ENCODE measurements at places on chromosomes 1 and 21. TPM values are rescaled to one million over a fixed set of nuclear protein-coding genes. Genes with fewer than 3 reads are reported as not detected.

DNA sequence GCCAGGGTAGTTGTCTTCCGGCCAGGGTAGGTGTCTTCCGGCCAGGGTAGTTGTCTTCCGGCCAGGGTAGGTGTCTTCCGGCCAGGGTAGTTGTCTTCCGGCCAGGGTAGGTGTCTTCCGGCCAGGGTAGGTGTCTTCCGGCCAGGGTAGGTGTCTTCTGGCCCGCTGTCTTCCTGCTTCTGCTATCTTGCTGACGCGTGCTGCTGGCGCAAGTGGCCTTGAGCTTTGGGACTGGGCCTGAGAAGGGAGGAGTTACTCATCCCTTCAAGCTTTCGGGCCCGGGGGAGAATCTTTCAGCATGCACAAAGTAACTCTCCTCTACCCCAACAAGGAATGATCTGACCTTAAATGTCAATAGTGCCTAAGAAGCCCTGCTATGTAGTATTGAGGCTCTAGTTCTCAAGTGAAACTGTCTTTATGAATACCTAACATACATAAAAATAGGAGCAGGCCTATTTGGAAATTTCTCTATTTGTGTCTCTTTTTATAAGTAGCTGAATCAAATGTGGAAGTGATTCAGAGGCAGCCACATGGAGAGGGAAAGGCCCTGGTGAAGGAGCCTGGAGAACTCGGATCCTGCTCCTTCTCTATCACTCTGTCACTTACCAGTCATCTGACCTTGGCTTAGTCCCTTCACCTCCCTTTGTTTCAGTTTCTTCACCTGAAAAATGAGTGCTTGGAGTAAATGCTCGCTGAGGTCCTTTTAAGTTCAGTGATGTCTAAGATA lies 65.6 kb downstream of the RGL1 start:
- peaks cover 9% of the 10 kb centered on the region for H3K4me1 ChIP-seq
- H3K27me3 ChIP-seq: no peaks in the 10 kb centered on the region
- H3K36me3 ChIP-seq: peaks cover 7% of the 10 kb centered on the region
- no peak overlapping the region for H3K27ac ChIP-seq
- H3K4me3 ChIP-seq: no peak overlapping the region
- no peak for DNase-seq

DNA sequence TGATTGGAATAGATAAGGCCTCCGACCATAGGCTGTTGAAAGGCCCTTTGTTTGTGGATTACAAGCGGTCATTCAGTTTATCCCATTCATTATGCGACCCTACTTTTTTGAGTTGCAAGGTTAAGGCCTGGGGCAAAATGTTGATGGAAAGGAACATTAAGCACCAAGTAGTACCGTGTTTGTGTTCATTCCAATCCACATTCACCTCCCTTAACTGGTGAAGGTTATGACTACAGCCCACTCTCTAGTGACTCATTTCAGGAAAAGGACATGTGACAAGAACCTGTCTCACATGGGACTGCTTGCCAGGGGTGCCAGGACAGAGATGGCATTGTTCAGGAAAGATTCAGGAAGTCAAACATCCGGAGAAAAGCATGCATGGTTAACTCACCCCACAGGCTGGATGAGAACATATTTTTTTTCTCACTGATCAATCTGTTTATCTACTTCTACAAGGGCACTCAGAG lies 81.6 kb downstream of the CD58 start:
- no peaks in the 10 kb centered on the region for H3K36me3 ChIP-seq
- H3K27me3 ChIP-seq: peaks cover 13% of the 10 kb centered on the region
- H3K27ac ChIP-seq: no peak overlapping the region
- peaks cover 8% of the 10 kb centered on the region for H3K4me1 ChIP-seq
- no peak overlapping the region for H3K4me3 ChIP-seq
- DNase-seq: no peak

- no peaks in the 10 kb centered on the region for H3K27me3 ChIP-seq
- peak overlapping the region; percentile 96 for H3K27ac ChIP-seq
- peak overlapping the region; percentile 76 for H3K4me3 ChIP-seq
- no peak for DNase-seq
- peaks cover 37% of the 10 kb centered on the region for H3K4me1 ChIP-seq
Measured at GRCh38 chr21:46606427-46606813, 1.5 kb upstream of the S100B start.

GRCh38 chr21:17532292-17532691 lies 19.4 kb downstream of the CXADR start:
- no peak for DNase-seq
- no peak overlapping the region for H3K27ac ChIP-seq
- no peaks in the 10 kb centered on the region for H3K36me3 ChIP-seq
- H3K4me1 ChIP-seq: no peaks in the 10 kb centered on the region

DNA sequence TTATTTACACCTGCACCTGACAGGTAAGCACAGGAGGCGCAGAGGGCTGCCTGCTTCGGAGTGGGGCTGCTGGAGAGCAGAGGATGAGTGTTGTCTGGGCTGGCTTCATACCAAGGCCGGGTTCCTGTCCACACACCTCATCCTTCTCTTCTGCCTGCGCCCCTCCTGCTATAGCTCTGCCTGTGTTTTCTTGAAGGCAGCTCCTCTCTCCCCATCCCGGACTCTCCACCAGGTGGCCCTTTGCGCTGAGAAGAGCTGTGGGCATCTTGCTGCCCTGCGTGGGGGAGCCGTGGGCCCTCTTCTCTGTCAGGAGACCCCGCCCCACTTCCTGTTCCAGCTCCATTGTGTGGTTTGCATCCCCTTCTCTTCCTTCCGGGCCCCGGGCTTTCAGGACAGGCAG lies 35.0 kb downstream of the ARHGEF10L start:
- no peaks in the 10 kb centered on the region for H3K27me3 ChIP-seq
- no peak for DNase-seq
- H3K36me3 ChIP-seq: no peaks in the 10 kb centered on the region

GRCh38 chr1:64511044-64511443 lies 41.1 kb downstream of the CACHD1 start:
- H3K4me3 ChIP-seq: no peak overlapping the region
- H3K27ac ChIP-seq: no peak overlapping the region
- no peak for DNase-seq
- H3K4me1 ChIP-seq: peaks cover 11% of the 10 kb centered on the region

DNA sequence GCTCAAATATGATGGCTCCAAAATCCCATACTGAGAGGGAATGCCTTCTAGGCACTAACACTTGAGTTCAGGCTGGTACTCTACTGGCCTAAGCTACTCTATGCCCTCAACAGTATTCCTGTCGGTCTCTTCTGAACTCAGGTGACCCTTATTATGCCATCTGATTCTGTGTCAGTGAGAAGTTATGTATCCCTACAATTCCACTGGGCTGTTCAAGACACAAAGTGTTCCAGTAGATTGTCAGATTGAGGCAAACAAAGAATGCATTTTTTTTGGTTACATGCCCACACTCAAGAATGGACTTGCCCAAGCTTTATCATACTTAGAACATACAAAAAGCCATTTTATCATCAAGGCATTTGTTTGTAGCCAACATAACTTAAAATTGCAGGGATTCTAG lies 553.8 kb upstream of the PRMT6 start:
- H3K4me1 ChIP-seq: no peaks in the 10 kb centered on the region
- H3K27me3 ChIP-seq: no peaks in the 10 kb centered on the region
- H3K36me3 ChIP-seq: no peaks in the 10 kb centered on the region
- H3K4me3 ChIP-seq: no peak overlapping the region
- H3K27ac ChIP-seq: no peak overlapping the region
- DNase-seq: no peak

DNA sequence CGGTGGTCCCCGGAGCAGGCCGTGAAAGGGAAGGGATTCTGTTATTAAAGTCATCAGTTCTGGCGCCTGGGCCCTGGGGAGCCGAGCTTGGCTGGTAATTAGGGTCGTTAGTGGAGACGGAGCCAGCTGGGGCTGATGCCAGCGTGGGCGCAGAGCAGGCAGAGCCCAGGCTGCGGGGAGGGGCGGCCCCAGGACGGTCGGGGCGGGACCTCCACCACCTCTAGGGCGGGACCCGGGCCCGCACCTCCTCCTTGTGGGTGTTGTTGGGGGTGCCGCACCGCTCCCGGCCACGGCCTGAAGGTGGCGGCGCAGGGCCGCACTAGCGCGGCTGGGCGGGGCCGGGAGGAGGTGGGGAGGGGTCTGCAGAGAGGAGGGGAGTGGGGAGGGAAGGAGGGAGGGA lies 470.6 kb downstream of the PTPRU start:
- peak; percentile 43 for DNase-seq
- peaks cover 22% of the 10 kb centered on the region for H3K4me1 ChIP-seq
- no peaks in the 10 kb centered on the region for H3K36me3 ChIP-seq
- H3K27ac ChIP-seq: no peak overlapping the region
- H3K4me3 ChIP-seq: no peak overlapping the region

DNA sequence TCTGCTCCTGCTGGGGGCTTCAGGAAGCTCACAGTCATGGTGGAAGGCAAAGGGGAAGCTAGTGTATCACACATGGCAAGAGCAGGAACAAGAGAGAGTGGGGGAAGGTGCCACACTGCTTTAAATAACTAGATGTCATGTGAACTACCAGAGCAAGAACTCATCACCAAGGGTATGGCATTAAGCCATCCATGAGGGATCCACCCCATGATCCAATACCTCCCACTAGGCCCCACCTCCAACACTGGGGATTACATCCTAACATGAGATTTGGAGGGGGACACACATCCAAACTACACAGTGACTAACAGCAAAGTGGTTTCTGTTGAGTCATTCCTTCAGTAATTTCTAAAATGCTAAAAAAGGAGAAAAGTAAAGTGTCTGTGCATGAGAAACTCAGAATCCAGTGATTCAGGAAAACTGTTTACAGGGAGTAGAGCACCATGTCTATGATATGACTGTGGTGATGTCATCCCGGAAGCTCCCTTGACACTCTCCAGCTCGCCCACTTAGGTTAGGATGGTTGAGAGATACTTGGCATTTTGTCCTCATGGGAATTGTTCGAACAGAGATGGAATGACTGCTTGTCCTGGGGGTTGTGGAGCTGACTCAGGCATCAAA lies 50.3 kb downstream of the CHD1L start:
- H3K27me3 ChIP-seq: no peaks in the 10 kb centered on the region
- DNase-seq: no peak
- H3K4me3 ChIP-seq: no peak overlapping the region

GRCh38 chr1:207962716-207963426 lies 51.9 kb upstream of the CD34 start:
- DNase-seq: no peak
- peak overlapping the region; percentile 76 for H3K27ac ChIP-seq
- peaks cover 8% of the 10 kb centered on the region for H3K4me1 ChIP-seq
- H3K36me3 ChIP-seq: no peaks in the 10 kb centered on the region
- peak overlapping the region; percentile 79 for H3K4me3 ChIP-seq

- no peak for DNase-seq
- H3K27ac ChIP-seq: no peak overlapping the region
- H3K27me3 ChIP-seq: no peaks in the 10 kb centered on the region
- no peaks in the 10 kb centered on the region for H3K4me1 ChIP-seq
- H3K36me3 ChIP-seq: no peaks in the 10 kb centered on the region
Measured at GRCh38 chr1:76727520-76727919, 139.8 kb upstream of the ST6GALNAC5 start.

DNA sequence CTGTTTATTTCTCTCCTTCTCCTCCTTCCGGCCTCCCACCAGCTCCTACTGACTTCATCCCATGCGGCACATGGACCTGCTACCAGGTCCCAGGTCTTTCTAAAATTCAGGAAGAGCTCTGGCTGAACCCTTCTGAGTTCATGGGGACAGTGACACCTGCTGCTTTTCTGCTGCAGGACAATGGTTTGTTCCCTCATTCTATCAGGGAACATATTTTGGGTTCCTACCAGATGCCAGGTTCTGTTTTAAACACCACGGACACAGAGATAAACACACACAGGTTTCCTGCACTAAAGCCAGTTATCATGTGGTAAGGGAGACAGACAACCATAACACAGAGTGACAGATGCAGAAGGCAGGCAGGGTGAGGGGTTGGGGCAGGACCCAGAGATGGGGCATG lies 114.0 kb upstream of the RAB4A start:
- no peak for DNase-seq
- peaks cover 2% of the 10 kb centered on the region for H3K27me3 ChIP-seq
- no peak overlapping the region for H3K27ac ChIP-seq
- H3K4me1 ChIP-seq: peaks cover 20% of the 10 kb centered on the region

- peak overlapping the region; percentile 13 for H3K4me3 ChIP-seq
- H3K36me3 ChIP-seq: no peaks in the 10 kb centered on the region
- H3K27ac ChIP-seq: no peak overlapping the region
- H3K4me1 ChIP-seq: peaks cover 5% of the 10 kb centered on the region
Measured at GRCh38 chr1:32753532-32754316, 51.2 kb upstream of the SYNC start.

The GPR3 gene
- 0.43 TPM for total RNA-seq

The RYR2 gene
- total RNA-seq: not detected

The ELF3 gene
- 0.83 TPM for total RNA-seq

The NR5A2 gene
- total RNA-seq: not detected

Measured in activated naive CD8-positive, alpha-beta T cell treated with anti-CD3 and anti-CD28 coated beads, Interleukin-2, amount 10 ng/mL, durations not matched to agents 7 days and 5 days (primary cell).